ENCODE measurements at places on chromosomes 5 and 9.
A peak's percentile ranks its signal among the peaks of the same experiment; 100 is the strongest.

DNA sequence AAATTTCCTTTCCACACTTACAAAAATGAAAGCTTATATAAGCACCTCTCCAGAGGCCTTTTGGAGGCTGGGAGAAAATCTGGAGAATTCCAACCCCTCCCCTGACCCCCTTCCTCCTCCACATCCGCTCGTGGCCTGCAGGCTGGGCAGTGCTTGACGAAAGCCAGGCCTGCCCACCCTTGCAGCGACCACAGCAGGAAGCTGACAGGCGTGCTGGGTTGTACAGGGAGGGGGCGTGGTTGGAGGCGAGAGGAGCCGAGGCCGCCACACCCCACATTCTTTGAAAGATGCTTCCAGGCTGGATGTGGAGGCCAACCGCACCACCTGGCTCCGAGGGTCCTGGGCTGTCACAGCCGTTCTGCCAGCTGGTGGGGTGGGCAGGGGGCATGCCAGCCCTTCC is 47.8 kb upstream of the IER5L start:
- DNase-seq = no peak

GRCh38 chr5:132134384-132134783 is 60.8 kb downstream of the CSF2 start:
- DNase-seq = no peak

DNA sequence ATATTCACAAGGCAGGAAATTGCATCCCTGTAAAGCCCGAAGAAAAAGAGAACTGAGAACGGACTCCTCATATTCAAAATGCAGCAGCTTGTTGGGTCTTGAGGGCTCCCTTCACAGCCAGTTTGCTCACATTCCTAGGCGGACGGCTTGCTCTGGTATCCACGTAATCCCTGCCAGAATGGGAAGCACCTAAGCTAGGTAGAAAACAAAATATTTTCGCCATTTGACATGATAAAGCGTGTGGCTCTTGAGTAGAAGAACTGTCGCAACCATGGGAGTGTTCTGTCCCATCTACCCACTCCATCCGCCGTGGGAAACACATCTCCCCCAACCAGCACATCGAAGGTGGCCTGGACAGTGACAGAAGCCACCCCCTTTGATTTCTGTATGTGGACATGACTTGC is 183.1 kb downstream of the GAS1 start:
- no peak for DNase-seq

GRCh38 chr5:7995688-7996294 is 126.8 kb downstream of the MTRR start:
- no peak for DNase-seq

- DNase-seq = no peak
These were observed 68.9 kb downstream of the FAT2 start for GRCh38 chr5:151522226-151522625.

GRCh38 chr5:127705120-127705892 is 2.1 kb downstream of the CCDC192 start:
- no peak for DNase-seq

DNA sequence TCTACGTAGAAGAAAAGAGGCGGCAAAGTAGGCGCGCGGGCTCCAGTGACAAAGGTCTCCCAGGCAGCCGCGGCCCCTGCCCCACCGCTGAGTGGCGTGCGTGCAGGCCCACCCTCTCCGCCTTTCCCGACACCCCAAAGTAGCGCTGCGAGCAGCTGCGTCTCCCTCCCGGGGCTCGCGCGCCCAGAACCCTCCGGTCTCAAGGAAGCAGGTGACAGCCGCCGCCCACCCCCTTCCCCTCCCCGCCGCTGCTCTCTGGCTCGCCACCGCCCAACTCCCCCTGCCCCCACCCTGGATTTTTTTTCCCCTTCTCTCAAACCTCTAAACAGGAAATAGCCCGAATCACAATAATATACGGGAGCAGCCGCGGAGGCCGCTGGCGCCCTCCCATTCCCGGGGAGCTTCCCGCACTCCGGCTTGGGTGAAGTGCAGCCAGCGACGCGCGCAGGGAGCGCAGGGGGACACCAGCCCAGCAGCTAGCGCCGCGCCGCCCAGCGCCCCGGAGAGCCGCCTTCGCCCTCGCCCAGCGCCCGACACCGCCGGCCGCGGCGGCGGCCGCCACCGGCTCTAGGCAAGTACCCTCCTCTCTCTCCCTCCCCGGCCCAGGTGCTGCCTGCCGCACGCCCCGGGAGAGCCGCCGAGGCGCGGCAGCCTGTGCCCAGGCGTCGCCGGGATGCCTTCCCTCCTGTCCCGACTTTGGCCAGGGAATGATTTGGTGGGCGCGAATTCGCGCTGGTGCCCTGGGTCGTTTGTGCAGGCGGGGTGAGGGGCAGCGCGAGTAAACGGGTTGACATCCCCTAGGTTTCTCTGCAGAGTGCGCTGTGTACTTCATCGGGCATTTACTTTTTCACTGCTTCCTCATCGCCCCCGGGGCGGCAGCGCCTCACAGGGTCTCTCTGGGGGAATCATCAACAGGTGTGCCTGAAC is 52.7 kb upstream of the TJP2 start:
- peak; percentile 24 for DNase-seq

- DNase-seq = no peak
These were observed 8.8 kb upstream of the BARX1 start for GRCh38 chr9:93963969-93964368.

- DNase-seq = no peak
These were observed 39.2 kb upstream of the SLC28A3 start for GRCh38 chr9:84379740-84380139.

GRCh38 chr9:73515216-73515615 is 363.6 kb downstream of the ANXA1 start:
- DNase-seq = no peak

DNA sequence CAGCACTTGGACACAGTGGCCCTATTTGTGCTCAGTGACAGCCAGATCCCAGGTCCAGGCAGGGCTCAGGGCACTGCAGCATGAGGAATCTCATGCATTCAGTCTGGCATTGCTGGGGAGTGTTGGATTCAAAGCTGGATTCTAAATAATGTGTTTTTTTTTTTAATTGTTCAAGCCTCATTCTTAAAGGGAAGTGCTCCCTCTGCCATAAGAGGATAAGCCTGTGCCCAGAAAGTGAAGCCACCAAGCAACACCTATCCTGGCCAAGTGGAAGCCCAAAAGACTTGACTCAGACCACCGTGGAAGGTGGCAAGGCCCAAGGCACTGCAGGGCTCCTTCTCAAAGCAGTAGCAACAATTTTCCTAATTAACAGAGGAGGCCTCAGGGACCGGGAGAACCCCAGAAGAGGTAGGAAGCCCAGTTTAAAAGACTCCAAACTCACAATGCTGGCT is 135.6 kb downstream of the ACTL7B start:
- DNase-seq = no peak

DNA sequence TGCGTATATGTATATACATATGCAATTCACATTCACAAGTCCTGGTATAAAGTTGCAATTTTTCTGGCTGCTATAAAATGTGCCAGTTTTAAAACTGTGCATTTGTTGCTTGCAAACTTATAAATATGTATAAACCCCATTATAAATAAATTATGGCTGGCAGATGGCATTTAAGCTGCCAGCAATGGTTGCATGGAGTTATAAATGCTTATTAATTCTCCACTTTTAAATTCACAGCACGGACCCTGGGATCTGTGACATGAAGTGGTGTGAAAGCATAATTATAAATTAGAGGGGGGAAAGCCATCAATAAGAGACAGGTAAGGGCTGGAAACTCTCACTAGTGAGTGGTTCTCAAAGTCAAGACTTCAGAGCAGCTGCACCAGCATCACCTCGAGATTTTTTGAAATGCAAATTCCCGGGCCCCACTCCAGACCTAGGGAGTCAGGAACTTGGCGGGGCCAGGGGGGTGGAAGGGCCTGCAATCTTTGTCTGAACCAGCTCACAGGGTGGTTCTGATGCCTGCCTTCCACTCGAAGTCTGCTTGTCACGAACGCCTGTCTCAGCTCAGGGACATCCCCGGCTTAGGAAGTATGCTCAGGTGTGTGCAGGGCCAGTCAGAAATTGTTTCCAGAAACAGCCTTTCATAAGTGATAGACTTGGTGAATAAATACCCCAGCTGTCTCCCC is 16.9 kb downstream of the S1PR3 start:
- no peak for DNase-seq

DNA sequence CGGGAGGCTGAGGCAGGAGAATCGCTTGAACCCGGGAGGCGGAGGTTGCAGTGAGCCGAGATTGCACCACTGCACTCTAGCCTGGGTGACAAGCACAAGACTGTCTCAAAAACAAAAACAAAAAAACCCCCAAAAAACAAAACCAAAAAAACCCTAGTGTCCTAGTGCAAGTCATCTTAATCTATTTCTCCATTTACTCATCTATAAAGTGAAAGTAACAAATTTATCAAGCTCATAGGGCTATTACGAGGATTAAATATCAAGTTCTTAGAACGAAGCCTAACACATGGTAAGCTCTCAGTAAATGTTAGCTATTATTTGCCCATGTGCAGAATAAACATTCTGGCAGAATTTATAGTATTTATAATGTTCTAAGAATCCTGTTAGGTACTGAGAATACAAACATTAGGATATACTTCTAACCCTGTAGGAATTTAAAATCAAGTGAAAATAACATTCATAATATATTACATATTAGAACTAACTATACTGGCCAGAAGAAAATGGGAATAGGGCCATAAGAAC is 45.0 kb downstream of the GOLPH3 start:
- no peak for DNase-seq

- DNase-seq = no peak
These were observed 122.2 kb upstream of the TBCA start for GRCh38 chr5:77898385-77898784.

- peak; percentile 42 for DNase-seq
These were observed 123.5 kb downstream of the DAB2IP start for GRCh38 chr9:121774715-121775613.

DNA sequence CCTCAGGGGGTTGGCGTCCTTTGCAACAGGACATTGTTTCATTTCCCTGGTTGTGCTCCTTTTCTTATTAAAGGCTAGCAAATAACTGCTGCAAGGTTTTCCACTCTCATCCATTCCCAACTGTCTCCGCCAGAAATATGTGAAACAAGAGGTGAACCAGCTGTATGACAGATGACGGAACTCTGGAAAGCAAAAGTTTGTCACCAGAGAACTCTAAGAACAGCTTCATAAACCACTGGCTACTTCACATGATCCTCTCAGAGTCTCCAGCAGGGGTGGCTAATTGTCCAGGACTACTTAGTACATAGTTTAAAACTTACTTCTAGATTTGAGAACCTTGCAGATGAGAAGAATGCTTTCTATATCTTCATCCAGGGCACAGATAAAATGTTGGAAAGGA is 195.9 kb upstream of the RAD23B start:
- DNase-seq = no peak

Data from NCI-H2171 (cell line).